ENCODE measurements at places on chromosomes 13 and 19.

DNA sequence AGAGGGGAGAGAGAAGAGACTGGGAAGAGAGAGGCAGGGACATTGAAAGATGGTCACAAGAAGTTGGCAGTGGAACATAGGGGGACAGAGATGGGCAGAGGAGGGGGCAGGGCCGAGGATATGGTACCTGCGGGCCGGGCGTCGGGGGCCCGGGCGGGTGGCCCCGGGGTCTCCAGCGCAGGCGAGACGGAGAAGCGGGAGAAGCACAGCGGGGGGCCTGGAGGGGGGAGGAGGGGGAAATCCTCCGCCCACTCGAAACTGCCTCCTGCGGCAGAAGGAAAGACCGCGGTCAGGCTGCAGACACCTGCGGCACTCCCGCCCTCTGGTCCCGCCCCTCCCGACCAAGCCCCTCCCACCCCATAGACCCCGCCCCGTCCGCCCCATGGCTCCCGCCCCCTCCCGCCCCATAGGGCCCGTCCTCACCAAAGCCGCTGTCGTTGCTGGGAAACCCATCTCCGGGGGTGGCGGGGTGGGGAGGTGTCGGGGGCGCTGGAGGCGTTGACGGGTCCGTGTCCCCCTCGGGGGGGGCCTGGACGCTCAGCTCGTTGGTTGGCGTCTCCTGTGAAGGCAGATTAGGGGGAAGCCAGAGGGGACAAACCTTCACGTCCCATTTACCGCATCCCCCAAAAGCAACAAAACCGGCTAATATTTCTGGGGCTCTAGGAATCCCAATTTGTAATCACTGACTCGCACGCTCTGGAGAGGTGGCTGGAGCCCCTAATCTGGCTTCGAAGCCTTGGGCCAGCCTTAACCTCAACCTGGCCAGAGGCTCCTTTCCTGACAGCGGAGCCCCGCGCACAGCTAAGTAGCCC, 20.4 kb downstream of the LMTK3 start:
- no peak for DNase-seq

DNA sequence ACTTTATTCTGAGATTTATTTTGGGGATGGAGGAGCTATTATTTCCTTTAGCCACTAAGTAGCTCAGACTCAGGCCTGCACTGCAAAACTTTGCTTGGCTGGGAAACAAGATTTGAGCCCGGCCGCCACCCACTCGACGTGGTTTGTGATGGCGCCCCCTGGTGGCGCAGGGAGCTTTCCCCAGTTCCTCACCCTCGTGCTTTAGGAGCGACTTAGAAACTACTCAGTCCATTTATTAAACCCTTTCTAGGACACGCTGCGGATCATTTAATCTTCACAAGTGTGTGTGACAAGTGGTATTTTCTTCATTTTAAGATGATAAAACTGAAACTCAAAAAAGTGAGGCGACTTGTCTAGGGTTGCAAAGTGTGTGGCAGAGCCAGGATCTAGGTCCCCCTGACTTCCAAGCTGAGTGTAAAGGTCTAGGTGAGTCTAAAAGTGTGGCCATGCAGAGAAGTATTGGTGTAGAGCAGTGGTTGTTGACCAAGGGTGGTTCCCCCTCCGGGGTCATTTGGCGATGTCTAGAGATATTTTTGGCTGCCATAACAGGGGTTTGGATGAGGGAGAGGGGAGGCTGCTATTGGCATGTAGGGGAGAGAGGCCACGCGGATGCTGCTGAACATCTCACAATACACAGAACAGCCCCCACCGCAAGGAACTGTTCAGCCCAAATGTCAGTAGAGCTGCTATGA, 2.2 kb downstream of the CXCL17 start:
- DNase-seq = peak; percentile 51

GRCh38 chr19:41001243-41001971, 10.3 kb downstream of the CYP2B6 start:
- DNase-seq = peak; percentile 86

DNA sequence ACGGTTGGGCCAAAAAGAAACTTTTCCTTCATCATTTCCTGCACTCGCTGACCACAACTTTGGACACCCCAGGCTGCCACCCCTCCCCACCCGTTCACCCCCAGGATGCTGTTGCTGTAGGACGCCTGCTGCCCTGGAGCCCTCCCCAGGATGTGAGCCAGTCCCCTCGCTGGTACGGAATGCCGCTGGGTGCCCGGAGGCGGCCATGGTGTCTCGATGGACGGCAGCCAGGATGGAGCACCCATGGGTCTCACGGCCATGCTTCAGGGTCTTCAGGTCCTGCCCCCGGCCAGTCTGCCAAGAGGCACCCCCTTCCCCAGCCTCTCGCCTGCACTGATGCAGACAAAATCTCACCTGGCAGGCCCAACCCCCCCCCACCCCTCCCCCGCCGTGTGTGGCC, 15.4 kb upstream of the CSNK1G2 start:
- DNase-seq = no peak

DNA sequence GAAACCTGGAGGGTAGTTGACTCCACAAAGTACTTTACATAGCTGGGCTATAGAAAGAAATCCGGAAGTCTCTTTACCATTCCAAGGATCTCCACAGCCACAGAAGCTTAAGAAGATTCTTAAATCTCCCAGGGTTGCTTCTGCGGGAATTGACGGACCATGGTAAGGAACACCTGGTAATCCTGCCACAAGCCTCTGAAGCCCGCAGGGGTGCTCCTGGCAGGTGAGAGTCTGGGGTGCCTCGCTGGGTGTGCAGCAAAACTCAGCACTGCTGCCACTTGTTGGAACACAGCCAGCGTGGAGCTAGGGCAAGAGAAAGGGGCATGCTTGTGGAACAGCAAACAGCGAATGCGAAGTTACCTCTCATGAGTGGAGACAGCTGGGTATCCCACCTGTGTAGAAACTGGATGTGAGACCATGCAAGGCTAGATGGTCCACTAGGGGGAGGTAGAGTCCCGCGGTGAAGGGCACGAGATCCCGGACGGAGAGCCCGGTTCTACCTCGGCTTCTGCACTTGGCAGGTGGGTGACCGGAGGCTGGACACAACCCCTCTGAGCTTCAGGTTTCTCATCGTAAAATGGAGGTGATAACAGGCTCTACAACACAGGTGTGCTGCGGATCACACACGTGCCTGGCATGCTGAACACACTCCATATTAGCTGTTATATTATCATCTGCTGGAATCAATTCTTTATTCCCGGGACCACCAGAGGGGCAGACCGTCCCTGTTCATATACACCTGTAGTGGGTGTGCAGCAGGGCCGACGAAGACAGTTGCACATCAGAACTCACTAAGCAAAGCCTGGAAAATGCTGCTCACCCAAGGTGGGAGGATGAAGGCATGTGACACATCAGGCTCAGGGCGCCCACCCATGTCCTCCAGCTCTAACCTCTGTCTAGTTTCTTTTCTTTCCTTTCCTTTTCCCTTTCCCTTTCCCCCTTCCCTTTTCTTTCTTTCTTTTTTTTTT, 24.1 kb upstream of the UBAC2 start:
- peak; percentile 68 for DNase-seq
